ENCODE measurements at places on chromosomes 1 and 21. TPM values are rescaled to one million over a fixed set of nuclear protein-coding genes. Genes with fewer than 3 reads are reported as not detected.

Gene CLCA4
- 0.13 TPM for total RNA-seq

Gene CXADR
- 0.63 TPM for total RNA-seq

GRCh38 chr1:64842224-64842623 is 97.3 kb downstream of the RAVER2 start:
- no peak overlapping the region for H3K27ac ChIP-seq
- no peak overlapping the region for H3K4me3 ChIP-seq
- no peaks in the 10 kb centered on the region for H3K27me3 ChIP-seq

Gene GPR61
- not detected for total RNA-seq

Gene TRIM45
- total RNA-seq = 2.5 TPM

- no peak for DNase-seq
- H3K4me1 ChIP-seq = no peaks in the 10 kb centered on the region
- no peaks in the 10 kb centered on the region for H3K36me3 ChIP-seq
- no peaks in the 10 kb centered on the region for H3K27me3 ChIP-seq
Measured at GRCh38 chr1:47870946-47871676, 126.1 kb downstream of the TRABD2B start.

GRCh38 chr1:110235834-110236682 is 25.9 kb downstream of the KCNC4 start:
- no peak for DNase-seq
- no peak overlapping the region for H3K27ac ChIP-seq
- no peaks in the 10 kb centered on the region for H3K4me1 ChIP-seq

Gene APCS
- total RNA-seq = not detected

Gene MOB3C
- total RNA-seq = 23.2 TPM

GRCh38 chr1:235950318-235950717 is 83.6 kb upstream of the LYST start:
- no peak overlapping the region for H3K27ac ChIP-seq
- H3K4me3 ChIP-seq = no peak overlapping the region
- H3K36me3 ChIP-seq = no peaks in the 10 kb centered on the region
- peaks cover 2% of the 10 kb centered on the region for H3K4me1 ChIP-seq

DNA sequence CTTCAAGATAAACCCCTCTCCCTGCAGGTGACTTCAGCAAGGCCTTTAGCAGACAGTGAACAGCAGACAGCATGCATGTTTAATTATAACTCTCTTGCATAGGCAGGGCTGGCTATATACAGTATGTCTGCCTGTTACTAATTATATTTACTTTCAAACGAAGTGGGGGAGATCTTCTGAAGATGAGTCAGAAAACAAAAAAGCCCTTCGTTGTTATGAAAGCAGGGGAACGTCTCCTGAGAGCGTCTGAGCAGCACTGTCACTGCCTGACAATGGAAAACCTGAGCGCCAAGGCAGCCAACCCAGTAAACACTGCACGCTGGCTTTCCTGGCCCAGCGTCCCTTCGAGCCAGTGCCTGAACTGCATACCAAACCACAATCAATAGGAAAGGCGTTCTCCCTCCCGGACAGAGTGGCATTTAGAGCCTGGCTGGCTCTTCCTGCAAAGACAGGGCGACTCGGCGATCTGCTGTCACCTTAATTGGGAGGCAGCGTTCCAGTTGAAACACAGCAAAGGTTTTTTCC is 54.1 kb downstream of the TOMM20 start:
- no peaks in the 10 kb centered on the region for H3K27me3 ChIP-seq
- no peak overlapping the region for H3K4me3 ChIP-seq
- peak overlapping the region; percentile 58 for H3K27ac ChIP-seq

GRCh38 chr1:210310562-210311153 is 18.0 kb upstream of the HHAT start:
- no peaks in the 10 kb centered on the region for H3K27me3 ChIP-seq
- no peaks in the 10 kb centered on the region for H3K36me3 ChIP-seq
- H3K4me1 ChIP-seq = no peaks in the 10 kb centered on the region
- no peak overlapping the region for H3K4me3 ChIP-seq
- no peak overlapping the region for H3K27ac ChIP-seq
- no peak for DNase-seq

DNA sequence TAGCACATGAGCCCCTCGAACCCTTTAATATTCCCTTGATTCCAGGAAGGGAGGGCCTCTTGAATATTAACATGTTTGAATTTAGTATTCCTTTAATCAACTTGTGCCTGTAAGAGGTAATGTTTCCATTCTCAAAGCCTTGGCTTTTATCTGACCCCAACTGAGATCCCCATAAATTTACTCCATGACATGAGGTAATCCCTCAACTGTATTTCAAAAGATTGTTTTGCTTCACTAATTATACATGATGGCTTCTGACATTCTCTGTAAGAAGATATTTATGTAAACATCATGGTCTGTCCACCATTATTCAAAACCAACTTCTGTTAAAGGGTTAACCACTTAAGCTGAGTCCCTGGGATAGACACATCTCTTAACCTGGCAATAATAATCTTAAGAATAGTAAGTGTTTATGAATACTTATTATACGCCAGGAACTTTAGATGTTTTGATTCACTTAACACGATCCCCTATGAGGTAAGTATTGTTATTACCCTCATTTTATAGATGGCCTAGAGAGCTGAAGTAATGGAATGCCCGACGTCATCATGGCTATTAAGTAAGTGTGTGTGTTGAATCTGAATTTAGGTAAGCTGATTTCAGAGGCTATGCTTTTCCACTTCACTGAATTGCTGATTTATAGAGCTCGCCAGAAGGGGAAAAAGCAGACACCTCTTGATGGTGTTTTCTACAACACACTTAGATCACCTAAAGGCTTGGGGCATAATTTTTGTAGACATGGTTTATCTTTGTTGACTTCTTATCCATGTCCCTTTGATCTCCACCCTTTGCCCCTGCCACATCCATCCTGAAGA is 11.1 kb downstream of the KRTAP19-1 start:
- DNase-seq = no peak
- H3K4me3 ChIP-seq = no peak overlapping the region
- no peaks in the 10 kb centered on the region for H3K4me1 ChIP-seq
- no peak overlapping the region for H3K27ac ChIP-seq

- no peaks in the 10 kb centered on the region for H3K36me3 ChIP-seq
- no peak overlapping the region for H3K4me3 ChIP-seq
- H3K4me1 ChIP-seq = no peaks in the 10 kb centered on the region
Measured at GRCh38 chr1:228280106-228280901, 72.5 kb downstream of the OBSCN start.

DNA sequence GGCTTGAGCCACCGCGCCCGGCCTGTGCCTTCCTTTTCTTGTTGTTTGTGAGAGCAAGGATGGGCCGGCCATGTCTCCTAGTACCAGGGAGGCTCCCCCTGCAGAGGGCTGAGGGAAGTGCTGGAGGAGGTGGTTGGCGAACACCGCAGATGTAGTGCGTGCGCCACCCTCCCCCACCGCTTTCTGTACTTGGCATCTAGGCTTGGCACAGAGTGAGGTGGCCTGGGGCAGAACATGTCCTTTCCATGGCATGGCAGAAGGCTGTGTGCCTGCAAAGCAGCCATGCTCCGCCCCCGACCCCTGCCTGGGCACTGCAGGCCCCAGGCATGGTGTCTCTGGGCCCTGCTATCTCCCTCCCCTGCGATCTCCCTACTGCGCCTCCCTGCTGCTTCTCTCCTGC is 30.7 kb downstream of the ALPL start:
- no peak overlapping the region for H3K4me3 ChIP-seq
- no peak overlapping the region for H3K27ac ChIP-seq
- no peaks in the 10 kb centered on the region for H3K27me3 ChIP-seq
- no peak for DNase-seq
- no peaks in the 10 kb centered on the region for H3K36me3 ChIP-seq
- no peaks in the 10 kb centered on the region for H3K4me1 ChIP-seq

DNA sequence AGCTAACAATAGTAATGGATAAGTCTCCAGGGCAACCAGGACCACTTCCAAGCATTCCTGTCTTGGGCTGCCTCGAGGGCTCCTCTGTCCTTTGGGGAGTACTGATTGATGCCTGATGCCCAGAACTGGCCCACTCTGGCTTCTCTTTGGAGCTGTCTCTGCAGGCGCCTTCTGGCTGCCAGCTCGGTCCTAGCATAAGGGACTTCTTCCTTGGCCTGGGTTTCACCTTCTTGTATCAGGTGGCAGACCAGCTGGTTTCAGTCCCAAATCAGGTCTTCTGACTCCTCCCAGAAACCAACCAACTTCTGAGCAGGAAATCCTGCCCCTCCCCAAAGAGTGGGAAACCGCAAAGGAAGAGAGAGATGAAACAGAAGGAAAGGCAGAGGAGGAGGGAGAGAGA is 10.6 kb downstream of the G0S2 start:
- H3K4me1 ChIP-seq = no peaks in the 10 kb centered on the region
- no peak for DNase-seq
- H3K36me3 ChIP-seq = no peaks in the 10 kb centered on the region

Gene NUDT4B
- total RNA-seq = 1.2 TPM

GRCh38 chr1:183003203-183003602 is 20.0 kb upstream of the LAMC1 start:
- peaks cover 2% of the 10 kb centered on the region for H3K4me1 ChIP-seq
- no peaks in the 10 kb centered on the region for H3K27me3 ChIP-seq
- no peak overlapping the region for H3K4me3 ChIP-seq
- DNase-seq = no peak
- no peak overlapping the region for H3K27ac ChIP-seq
- no peaks in the 10 kb centered on the region for H3K36me3 ChIP-seq

DNA sequence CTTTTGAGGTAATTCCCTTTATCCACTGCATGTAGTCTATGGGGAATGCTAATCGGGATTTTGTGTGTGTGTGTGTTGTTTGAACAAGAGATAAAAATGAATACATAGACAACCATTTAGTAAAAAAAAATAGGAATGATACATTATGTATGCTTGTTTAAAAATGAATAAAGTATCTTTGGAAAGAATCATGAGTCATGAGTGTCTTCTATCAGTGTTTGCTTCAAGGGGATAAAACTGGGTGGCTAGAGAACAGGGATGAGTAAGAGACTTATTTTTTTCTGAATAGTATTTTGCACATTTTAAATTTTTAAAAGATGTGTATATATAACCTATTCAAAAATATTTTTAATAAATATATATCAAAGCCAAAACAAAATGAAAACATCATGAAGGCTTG is 839.4 kb upstream of the ADGRL4 start:
- no peaks in the 10 kb centered on the region for H3K27me3 ChIP-seq
- no peaks in the 10 kb centered on the region for H3K36me3 ChIP-seq
- DNase-seq = no peak
- no peak overlapping the region for H3K27ac ChIP-seq
- no peak overlapping the region for H3K4me3 ChIP-seq

Gene PSRC1
- total RNA-seq = 4.2 TPM

DNA sequence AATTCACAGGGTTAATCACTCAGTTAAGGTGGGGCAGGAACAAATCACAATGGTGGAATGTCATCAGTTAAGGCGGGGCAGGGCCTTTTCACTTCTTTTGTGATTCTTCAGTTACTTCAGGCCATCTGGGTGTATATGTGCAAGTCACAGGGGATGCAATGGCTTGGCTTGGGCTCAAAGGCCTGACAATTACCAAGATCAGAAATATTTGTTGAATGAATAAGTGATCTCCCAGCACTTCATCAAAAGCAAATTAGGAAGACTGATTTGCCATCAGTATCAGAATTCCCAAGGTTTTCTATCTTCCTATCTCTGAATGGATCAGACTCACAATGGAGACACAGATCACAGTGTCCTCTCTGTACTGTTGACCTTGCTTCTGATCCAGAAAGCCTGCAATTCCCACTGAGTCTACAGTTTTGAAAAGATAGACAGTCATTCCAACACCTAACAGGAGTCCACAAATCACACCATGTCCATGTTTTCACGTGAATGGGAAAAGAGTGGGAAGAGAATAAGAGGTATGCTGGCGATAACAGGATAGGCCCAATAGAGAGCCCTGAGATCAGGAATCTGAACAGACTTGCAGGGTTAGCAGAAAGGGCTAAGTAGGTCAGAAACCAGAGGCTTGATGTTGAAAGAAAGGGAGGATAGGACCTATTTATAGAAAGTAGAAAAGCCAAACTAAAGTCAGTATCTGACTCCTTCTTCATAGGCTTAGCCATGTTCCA is 75.3 kb downstream of the KCNK1 start:
- H3K36me3 ChIP-seq = no peaks in the 10 kb centered on the region
- DNase-seq = no peak
- H3K27me3 ChIP-seq = no peaks in the 10 kb centered on the region
- no peak overlapping the region for H3K4me3 ChIP-seq
- H3K4me1 ChIP-seq = no peaks in the 10 kb centered on the region

- DNase-seq = no peak
- H3K36me3 ChIP-seq = no peaks in the 10 kb centered on the region
- no peaks in the 10 kb centered on the region for H3K4me1 ChIP-seq
- no peak overlapping the region for H3K27ac ChIP-seq
Measured at GRCh38 chr1:4010284-4010683, 110.2 kb upstream of the C1orf174 start.

Gene NIBAN1
- total RNA-seq = 229 TPM

DNA sequence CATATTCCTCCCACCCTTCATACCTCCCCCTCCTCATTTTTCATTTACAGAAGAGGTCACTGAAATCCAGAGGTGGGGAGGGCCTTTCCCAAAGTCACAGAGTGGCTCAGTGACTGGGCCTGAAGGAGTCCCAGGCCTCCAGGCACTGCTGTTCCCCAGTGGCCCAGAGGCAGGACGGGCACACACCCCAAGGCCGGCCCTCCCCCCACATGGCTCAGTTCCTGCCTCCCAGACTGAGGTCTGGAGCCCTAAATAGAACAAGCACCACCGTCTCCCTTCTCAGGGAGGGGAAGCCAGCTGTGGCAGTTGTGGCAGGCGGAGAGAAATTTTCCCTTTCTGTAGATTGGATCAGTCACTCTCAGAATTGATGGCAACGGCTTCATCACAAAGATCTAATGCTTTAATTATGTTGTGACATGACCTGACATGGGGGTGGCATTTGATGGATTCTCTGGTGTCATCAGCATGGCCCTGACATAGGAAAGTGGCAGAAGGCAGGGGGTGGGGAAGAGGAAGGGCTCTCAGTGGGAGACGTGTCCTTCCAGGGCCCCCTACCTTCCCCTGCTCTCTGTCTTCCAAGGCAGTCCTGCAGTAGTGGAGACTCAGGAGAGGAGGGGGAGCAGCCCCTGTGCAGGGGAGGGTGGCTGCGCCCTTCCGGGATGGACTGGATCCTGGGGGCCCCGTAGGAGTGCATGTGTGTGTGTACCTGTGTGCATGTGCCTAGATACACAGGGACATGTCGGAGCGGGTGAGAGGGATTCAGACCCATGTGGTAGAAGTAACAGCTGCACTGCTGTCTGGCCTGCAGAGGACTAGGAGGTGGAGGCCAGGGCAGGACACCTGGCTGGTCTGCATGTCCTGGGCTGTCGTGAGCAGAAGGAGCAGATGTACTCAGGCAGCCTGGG is 41.2 kb upstream of the FOXO6 start:
- peak overlapping the region; percentile 33 for H3K27ac ChIP-seq
- no peak overlapping the region for H3K4me3 ChIP-seq
- no peaks in the 10 kb centered on the region for H3K36me3 ChIP-seq
- peak; percentile 76 for DNase-seq

Gene GPR3
- total RNA-seq = 0.68 TPM

Gene TMEM53
- total RNA-seq = 6.6 TPM

Gene TEDDM1
- not detected for total RNA-seq

GRCh38 chr1:22117238-22117637 is 25.7 kb downstream of the WNT4 start:
- no peak for DNase-seq
- H3K4me1 ChIP-seq = no peaks in the 10 kb centered on the region
- H3K27me3 ChIP-seq = no peaks in the 10 kb centered on the region
- H3K36me3 ChIP-seq = no peaks in the 10 kb centered on the region

- H3K4me1 ChIP-seq = no peaks in the 10 kb centered on the region
- no peaks in the 10 kb centered on the region for H3K27me3 ChIP-seq
- DNase-seq = no peak
- no peak overlapping the region for H3K4me3 ChIP-seq
- no peak overlapping the region for H3K27ac ChIP-seq
Measured at GRCh38 chr1:226712742-226713419, 26.2 kb downstream of the ITPKB start.

Data from aorta (tissue), 5 donors.